Epithelial cell of proximal tubule (primary cell): ENCODE measurements at places on chromosomes 11 and 22.

GRCh38 chr11:66950112-66950535 is 8.1 kb downstream of the PC start:
- DNase-seq = peak; percentile 80

GRCh38 chr22:32579529-32580220 is 105.1 kb downstream of the FBXO7 start:
- DNase-seq = no peak

DNA sequence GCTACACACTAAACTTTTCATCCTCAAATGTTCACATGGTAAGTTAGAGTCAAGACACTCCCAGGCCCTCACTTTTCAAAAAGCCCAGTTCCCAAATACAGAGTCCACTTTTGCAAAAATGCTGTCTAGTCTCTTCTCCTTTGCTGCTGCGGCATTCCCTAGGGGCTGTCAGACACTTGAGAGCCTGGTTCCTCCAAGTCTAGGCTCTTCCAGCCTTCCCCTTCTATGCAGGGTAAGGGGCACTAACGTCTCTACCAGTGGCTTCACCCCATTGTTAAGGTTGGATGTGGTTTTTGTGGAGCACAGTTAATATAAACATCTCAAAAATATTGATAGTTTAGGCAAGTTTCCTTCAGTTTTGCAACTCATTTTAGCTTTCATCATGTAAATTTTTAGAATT is 181.5 kb downstream of the KIF18A start:
- DNase-seq = no peak

GRCh38 chr11:19176629-19177186 is 25.1 kb downstream of the CSRP3 start:
- DNase-seq = no peak

DNA sequence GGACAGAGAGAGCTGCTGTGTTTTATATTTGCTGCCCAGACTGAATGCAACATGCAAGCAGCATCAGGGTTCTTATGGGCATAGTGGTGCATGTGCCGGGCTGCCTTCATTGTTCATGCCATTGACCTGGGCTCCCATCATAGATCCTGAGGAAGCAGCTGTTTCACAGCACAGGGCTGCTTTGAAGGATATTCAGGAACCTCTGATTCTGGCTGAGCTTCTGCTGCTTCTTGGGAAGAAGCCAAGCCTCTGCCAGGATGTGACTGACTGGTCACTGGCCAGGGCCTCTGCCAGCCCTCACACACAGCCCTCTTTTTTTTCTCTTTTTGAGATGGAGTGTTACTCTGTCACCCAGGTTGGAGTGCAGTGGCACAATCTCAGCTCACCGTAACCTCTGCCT is 43.3 kb downstream of the CYB5R2 start:
- DNase-seq = no peak

DNA sequence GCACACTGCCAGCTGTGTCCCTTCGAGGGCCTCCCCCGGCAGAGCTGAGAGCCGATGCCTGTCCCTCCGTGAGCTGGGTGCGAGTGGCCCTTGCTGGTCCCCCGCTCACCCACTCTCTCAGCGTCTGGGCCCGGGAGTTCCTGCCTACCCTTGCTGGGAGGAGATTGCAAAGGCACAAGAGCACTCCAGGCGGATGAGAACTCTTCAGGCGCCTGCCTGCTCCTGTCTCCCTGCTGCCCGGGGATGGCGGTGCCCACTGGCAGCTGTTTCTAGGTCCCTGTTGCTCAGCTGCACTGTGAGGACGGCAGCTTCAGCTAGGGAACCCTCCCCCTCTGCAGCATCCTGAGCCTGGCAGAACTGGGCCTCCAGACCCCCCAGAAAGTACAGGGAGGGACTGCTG is 61.1 kb downstream of the FLRT1 start:
- DNase-seq = no peak

DNA sequence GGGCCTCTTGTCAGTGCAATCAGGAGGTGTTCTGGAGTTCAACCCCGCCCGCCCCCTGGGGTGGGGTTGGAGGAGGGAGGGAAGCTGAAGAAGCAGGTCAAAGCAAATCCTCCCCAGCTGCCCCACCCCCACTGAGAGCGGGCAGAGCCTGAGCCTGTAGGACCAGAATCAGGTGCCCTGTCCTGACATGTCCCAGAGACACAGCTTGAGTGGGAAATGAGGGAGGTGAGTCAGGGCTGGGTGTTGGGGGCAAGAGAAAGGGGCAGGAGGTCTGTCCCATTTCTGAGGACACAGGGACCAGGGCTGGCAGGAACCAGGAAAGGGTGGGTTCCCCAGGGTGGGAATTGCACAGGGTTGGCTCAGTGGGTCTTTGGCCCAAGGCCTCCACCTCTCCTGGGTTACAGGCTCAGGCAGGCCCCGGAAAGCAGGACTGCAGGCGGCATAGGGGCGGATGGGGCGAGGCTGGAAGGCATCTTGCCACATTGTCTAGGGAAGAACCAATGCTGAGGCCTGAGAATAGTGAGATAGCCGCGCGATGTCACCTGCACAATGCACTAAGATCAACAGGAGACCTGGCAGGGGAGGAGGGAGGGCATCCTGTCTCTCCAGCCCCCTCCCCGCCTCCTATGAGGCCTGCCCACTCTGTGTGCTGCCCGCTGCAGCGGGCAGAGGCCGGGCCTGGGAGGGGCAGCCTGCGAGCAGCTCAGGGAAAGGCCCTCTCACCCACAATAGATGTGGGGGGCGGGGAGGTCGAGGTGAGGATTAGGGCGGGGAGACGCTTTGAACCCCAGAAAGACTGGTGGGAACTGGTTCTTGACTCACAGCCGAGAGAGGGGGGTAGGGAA is 32.4 kb downstream of the NECTIN1 start:
- DNase-seq = no peak

GRCh38 chr11:110971140-110971539 is 258.9 kb upstream of the ARHGAP20 start:
- no peak for DNase-seq

DNA sequence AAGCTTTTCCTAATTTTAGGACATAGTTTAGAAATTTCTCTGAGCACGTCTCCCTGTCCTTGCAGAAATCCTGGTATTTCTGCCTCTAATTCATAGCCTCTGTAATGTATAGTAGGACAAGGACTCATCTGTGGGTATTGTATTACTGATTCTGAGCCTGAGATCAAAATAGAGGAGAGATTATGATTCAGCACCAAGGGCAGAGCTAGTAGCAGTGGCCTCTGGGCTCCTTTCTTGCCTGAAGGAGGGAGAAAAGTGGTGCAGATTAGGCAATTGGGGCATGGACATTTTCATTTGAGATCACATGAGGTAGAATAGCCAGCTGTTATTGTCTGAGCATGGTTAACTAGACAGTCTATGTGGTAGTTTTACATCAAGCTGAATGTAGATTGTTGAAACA is 2.8 kb downstream of the MADD start:
- DNase-seq = no peak

GRCh38 chr11:134361661-134362060 is 29.9 kb downstream of the GLB1L2 start:
- DNase-seq = no peak

GRCh38 chr22:19941365-19942082 is at the start of the genes COMT and TXNRD2:
COMT (plus strand) TSS chr22:19941772; CDS start chr22:19962527, 20,755 bp downstream.
TXNRD2 (minus strand) TSS chr22:19941818; CDS start chr22:19941803, 15 bp downstream.
- DNase-seq = no peak

DNA sequence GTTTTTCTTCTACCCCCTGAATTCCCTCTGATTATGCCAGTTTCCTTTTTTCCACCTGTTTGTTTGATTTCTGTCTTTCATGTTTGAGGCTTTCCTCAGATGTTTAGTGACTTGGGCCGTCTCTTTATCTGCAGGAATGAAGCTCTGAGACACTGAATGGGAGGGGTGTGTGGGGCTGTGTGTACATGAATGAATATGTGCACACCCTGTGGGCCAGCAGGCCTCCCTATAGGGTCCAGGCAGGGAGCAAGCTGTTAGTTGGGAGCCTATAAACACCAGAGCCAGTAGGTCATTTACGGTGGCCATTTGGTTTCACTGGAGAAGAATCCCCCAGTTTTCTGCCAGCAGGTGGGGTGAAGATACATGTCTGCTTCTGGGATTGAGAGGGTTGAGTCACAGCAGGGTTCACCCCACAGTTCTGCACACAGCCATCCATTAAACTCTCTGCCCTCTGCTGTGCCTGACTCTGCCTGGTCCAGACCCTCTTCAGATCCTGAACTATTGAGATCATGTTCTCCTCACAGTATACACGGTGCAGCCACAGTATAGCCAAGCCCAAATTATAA is 34.8 kb downstream of the BARX2 start:
- no peak for DNase-seq

DNA sequence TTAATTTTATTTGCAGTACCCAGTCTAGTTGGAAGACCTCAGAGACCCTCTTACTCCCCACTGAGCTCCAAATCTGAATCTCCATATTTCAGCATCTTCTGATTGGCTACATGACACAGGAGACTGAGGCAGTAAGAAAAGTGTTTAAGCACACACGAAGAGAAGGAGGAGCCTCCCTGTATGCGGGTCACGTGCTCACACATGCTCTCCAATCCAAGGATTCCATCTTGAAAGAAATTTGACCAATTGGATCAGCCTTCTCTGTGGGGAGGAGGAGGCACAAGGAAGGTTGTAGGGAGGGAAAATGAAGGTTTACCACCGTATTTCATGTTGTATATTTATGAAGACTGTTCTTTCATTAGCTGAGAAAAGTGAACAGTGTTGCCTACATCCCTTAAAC is 1.2 kb downstream of the OR6T1 start:
- no peak for DNase-seq

DNA sequence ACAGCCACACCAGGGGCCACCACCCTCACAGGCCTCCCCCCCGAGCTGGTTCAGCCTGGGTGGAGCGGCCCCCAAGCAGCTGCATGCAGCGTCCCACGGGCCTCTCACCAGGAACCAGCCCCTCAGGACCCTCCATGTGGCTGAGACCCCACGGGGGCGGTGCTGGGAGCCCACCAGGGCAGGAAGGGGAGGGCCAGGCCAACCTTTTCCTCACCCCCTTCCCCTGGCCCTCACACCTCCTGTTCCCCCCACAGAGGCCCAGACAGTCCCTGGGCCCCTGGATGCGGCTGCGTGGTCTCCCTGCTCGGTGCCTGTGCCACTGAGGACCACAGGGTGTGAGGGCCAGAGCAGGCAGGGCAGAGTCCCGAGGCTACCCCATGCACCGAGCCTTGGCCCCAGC is 46.5 kb downstream of the MOB2 start:
- DNase-seq = no peak

- DNase-seq = no peak
Measured at GRCh38 chr11:133171374-133171773, 360.9 kb downstream of the OPCML start.

DNA sequence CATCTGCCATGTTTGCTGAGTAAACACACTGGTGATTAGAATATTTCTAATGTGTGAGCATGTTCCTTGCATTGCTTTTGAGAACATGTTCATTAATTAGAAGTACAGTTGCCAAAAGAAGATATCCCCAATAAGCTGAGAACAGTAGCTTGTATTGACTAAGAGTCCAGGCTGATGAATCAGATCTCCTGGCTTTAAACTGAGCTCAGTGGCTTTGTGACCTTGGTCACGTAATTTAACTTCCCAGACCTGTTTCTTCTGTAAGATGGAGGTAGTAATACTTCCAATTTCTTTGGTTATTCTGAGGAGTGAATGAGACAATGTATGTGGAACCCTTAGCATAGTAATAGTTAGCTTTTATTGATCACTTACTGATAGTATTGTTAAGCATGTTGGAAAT is 61.9 kb downstream of the CYB5R2 start:
- no peak for DNase-seq

GRCh38 chr11:8099291-8099899 is 18.4 kb downstream of the TUB start:
- peak; percentile 36 for DNase-seq

GRCh38 chr11:38156495-38157146 is 1558.6 kb upstream of the RAG2 start:
- DNase-seq = no peak

- peak; percentile 69 for DNase-seq
Measured at GRCh38 chr11:116853461-116854073, 16.1 kb upstream of the APOA1 start.

GRCh38 chr11:61172356-61172755 is 11.1 kb upstream of the VPS37C start:
- no peak for DNase-seq

GRCh38 chr22:23551385-23551784 is 28.7 kb downstream of the IGLL1 start:
- no peak for DNase-seq

- DNase-seq = no peak
Measured at GRCh38 chr11:16987205-16987568, 27.0 kb downstream of the PLEKHA7 start.

DNA sequence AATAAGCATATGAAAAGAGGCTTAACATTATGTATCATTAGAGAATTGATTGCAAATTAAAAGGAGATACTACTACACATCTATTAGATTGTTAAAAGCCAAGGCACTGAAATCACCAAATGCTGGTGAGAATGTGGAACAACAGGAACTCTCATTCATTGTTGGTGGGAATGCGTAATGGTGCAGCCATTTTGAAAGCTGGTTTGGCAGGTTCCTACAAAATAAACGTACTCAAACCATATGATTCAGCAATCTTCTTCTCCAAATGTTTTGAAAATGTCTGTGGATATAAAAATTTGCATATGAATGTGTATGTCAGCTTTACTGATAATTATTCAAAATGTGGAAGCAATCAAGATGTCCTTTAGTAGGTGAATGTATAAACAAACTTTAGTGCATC is 176.4 kb upstream of the PLET1 start:
- DNase-seq = no peak

GRCh38 chr11:113629562-113629961 is 76.5 kb downstream of the TMPRSS5 start:
- no peak for DNase-seq

DNA sequence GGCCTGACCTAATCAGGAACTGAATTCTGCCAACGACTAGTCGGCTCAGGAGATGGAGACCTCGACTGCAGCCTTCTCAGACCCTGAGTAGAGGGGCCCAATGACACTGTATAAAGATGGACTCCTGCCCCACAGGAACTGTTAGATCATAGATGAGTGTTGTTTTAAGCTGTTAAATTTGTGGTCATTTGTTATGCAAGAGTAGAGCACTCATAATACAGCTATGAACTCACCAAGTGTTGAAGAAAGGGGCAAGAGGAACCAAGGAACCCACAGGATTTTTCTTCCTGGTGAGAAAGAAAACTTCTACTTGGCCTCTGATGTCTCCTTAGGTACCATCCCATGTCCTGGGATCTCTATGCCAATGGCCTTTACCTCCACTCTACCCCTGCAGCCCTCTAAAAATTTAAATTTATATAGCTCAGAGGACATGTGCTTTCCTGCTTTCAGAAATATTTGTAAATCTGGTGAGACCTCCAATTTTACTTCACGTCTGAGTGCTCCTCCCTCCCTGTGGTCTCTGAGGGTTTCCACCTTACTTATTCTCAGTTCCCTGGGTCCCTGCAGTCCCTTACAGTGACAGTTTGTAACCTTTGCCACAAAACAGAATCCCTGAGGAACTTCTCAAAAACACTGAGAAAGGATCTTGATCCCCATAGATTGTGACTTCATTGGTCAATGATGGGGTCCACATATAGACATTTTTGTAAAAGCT is 256.3 kb upstream of the ARHGAP20 start:
- DNase-seq = no peak

GRCh38 chr11:38089726-38090125 is 1491.7 kb upstream of the RAG2 start:
- no peak for DNase-seq

- no peak for DNase-seq
Measured at GRCh38 chr11:43576320-43576802, 104.2 kb upstream of the HSD17B12 start.
